Astrocyte (in vitro differentiated cells and primary cell): ENCODE measurements at places on chromosomes 7 and 10. TPM values are rescaled to one million over a fixed set of nuclear protein-coding genes. Genes with fewer than 3 reads are reported as not detected.

- no peak for DNase-seq
Measured at GRCh38 chr7:14950013-14950412, 47.5 kb upstream of the DGKB start.

GRCh38 chr7:113176836-113177235 is 58.5 kb upstream of the SMIM30 start:
- no peak for DNase-seq

FGFR2 gene
- 10.6 and 11.8 TPM in 2 replicates for total RNA-seq

PIK3AP1 gene
- total RNA-seq: 6.7 and 9.3 TPM in 2 replicates

AKR1C8 gene
- total RNA-seq: not detected in 2 replicates
